ENCODE measurements at places on chromosomes 2 and 18. TPM values are rescaled to one million over a fixed set of nuclear protein-coding genes. Genes with fewer than 3 reads are reported as not detected.

Gene RAMP1
- total RNA-seq = not detected

Gene LRRTM4
- 0.07 TPM for total RNA-seq

Gene ASB18
- not detected for total RNA-seq

Gene COMMD1
- 39.4 TPM for total RNA-seq

Gene SCN9A
- total RNA-seq = not detected
